Activated T-cell treated with anti-CD3 and anti-CD28 coated beads, Interleukin-2, amount 50 U/mL, for 48 hours (primary cell): ENCODE measurements at places on chromosomes 4 and X.

- no peak for DNase-seq
These were observed 61.0 kb downstream of the STX18 start for GRCh38 chr4:4480685-4481398.

DNA sequence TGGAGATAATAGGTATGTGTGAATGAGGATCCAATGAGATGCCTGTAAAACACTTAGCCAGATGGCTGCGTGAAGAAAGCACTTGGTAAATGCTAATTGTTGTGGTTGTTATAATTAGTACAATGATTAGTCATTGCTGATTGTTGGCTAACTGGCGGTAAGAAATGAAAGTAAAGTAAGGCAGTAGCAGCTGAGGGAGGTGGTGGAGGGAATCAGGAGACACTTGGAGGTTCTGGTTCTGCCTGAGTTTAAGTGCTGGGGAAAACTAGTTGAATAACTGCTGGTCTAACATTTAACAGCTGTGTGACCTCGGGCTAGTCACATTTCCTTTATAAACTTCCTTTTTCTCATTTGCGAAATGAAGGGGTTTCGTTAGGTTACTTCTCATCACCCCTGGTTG, 30.9 kb downstream of the CD38 start:
- no peak for DNase-seq

DNA sequence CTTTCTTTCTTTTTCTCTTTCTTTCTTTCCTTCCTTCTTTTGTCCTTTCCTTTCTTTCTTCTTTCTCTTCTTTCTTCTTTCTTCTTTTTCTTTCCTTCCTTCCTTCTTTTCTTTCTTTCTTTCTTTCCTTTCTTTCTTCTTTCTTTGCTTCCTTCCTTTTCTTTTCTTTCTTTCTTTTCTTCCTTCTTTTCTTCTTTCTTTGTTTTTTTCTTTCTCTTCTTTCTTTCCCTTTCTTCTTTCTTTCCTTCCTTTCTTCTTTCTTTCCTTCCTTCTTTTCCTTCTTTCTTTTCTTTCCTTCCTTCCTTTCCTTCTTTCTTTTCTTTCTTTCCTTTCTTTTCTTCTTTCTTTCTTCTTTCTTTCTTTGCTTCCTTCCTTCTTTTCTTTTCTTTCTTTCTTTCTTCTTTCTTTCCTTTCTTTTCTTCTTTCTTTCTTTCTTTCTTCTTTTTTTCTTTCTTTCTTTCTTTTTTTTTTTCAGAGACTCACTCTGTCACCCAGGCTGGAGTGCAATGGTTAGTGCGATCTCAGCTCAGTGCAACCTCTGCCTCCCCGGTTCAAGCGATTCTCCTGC, 18.5 kb downstream of the TMEM187 start:
- DNase-seq: no peak

DNA sequence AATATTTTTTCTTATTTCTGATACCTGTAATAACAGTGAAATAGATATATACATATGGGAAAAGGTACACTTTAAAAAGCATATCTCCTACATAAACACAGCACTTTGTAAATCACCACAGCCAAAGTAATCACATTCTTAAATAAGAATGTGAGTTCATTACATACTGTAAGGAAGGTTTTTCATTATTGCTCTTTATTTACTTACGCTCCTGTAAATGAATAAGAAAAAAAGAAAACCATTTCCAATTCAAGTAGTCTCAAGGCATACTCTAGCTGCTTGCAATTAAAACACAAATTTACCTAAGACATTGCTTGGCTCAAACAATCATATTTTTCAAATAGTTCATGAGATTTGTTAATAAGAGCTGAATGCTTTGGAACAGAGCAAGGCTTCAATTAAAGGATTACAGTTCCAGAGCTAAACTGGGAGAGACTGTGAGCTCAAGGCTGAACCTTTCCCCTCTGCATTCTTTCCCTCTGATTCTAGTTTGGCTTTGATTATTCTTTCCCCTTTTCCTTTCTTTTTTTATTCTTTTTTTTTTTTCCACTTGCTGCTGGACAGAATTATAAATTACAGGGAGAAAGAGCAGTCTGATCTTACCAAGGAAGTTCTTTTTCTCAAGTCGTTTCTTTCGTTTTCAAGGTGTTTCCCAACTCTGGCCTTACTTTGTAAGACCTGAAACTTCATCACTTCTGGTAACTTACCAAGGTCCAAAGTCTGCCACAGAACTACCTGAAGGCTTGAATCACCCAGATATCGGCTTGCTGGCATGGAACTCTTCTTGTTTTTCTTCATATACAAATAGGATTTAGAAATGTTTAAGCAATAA, 278.3 kb downstream of the INPP4B start:
- no peak for DNase-seq

GRCh38 chrX:136251041-136251991, at the start of gene MAP7D3:
Gene MAP7D3 (minus strand): TSS chrX:136251400. CDS start chrX:136251358, 42 bp downstream.
- peak; percentile 73 for DNase-seq

DNA sequence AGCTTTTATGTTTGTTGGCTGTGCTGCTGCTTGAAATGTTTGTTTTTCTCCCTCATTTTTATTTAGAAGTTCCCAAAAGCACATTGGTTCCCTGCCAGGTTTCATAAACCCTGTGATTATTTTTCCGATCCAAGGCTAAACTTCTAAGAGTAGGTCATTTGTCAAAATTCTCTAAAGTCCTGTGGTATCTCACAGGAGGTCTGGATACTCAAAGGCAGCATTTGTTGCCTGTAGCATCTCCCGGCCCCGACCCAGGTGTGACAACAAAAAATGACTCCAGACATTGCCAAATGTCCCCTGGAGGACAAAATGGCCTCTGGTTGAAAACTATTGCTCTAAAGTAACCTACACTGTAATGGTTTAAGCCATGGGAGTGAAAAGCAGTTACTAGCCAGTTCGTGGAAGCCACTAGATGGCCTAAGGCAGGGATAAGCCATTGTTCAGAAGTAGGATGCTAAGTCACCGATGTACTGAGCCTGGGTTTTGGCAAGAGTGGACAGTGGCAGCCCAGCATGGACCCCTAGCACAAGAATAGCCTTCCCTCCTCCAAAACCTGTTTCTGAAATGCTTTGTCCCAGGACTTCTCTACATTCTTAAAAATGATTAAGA, 256.1 kb downstream of the THOC2 start:
- DNase-seq: no peak

DNA sequence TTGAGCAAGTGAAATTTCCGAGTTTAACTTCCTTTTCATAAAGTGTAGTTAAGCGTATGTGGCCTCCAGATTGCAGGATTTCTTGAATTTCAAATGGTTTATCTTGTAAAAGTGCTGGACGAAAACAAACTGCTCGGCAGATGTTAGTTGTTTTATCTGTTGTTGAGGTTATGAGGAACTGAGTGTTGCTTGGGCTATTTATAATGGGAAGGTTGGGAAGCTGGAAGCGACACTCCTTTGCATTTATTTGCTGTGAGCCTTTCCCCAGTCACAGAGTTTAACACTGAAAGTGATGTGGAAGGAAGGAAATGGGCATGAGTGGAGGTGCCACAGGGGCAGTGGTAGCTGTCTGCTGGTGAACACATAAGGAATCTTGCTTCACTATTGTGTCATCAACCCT, 284.9 kb downstream of the PCDH7 start:
- no peak for DNase-seq

DNA sequence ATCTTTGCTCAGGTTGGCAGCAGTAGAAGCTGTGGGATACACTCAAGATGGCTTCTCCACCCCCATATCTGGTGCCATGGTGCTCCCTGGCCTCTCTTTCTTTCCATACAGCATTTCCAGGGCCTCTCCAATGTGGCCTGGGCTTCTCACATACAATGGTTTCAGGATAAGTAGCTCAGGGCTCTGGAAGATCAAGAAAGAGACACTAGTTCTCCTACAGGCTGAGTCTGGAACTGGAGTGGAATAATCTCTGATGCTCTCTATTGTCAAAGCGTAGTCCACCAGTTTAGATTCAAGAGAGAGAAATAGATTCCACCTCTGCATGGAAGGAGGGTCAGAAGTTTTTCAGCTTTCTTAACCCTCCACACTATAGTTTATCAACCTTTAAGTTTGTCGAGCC, 138.2 kb upstream of the AADAT start:
- DNase-seq: no peak

DNA sequence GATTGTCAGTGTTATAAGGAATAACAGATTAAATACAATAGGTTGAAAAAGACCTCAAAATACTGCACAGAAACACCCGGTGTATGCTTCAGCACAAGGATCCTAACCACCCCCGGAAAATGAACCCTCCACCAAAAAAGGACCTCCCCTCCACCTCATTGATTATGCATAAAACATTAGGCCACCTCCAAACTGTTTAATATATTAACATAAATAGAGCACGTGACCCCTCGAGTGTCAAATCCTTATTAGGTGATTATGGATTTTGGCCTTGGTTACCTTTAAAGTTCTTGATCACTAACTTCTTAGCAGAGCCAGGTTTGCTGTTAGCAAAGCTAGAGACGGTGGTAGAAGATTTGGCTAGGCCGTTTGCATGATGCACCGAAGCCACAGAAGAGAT, 958 bp downstream of the CUL4B start:
- DNase-seq: no peak

DNA sequence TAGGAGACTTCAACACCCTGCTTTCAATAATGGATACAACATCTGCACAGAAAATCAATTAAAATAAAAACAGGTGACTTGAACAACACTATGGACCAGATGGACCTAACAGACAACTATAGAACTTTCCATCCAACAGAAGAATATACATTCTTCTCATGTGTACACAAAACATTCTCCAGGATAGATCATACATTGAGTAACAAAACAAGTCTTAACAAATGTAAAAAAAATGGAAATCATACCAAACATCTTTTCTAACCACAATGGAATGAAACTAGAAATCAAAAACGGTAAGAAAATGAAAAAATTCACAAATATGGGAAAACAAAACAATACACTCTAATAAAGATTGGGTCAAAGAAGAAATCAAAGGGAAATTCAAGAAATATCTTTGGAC, 24.7 kb downstream of the CYP2U1 start:
- no peak for DNase-seq

GRCh38 chr4:48149827-48150370, 15.8 kb upstream of the TXK start:
- no peak for DNase-seq

GRCh38 chr4:187362937-187363857, 632.4 kb upstream of the ZFP42 start:
- DNase-seq: no peak

- DNase-seq: no peak
These were observed 72.6 kb downstream of the ANK2 start for GRCh38 chr4:113122066-113122465.

- DNase-seq: no peak
These were observed 60.6 kb downstream of the RPS6KA3 start for GRCh38 chrX:20205927-20206708.

DNA sequence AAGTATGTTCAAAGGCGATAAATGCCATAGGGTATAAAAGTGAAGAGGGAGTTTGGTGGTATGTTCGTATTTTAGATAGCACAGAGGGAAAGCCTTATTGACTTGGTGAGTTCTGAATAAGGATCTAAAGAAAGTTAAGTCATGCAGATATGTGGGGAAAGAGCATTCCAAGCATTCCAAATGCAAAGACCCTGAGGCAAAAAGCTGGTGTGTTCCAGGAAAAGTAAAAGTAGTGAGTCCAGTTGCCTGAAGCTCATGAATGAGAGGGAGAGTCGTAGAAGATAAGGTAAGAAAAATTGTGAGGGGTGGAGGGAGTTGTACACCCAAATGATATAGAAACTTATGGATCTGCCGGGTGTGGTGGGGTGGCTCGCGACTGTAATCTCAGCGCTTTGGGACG, 426.7 kb downstream of the RPA4 start:
- DNase-seq: no peak

DNA sequence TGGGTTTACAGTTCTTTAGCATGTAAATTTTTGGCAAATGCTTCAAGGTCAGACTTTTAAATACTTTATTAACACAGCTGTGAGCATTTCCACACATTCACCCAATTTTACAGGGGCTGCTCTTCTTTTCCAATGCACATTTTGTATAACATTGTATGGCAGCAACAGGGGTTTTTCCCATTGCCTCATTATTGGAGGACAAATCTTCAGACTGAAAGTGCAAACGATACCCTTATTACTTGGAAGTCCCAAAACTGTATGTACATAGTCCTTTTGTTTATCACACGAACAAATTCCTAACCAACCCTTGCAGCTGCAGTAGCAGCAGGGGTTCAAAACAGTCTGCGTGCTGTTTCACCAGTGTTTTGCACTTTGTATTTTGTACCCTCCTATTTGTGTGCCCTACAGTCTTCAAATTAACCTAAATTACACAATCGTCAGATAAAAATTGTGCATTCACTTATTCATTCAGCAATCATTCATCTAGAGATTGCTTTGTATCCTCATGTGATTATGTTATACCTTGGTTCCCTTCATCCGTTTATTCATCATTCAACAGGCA, 330.7 kb upstream of the RASGEF1B start:
- DNase-seq: no peak

DNA sequence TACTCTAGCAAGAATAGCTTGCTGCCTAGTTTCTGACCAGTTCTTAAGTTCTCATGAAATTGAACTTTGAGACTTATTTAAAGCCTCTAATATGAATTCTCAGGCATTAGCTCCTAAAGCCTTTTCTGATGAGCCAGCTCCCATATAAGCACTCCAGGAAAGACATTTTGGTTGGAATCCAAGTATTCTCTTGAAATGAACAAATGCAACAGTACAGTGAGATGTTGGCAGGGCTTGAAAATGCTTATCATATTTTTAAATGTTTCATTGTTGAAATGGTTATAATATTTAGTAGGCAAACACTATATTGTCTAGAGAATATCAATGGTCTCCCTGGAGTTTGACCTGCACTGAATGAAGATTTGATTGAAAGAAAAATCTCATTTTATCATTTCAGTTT, 240.3 kb downstream of the ANK2 start:
- no peak for DNase-seq

- DNase-seq: no peak
These were observed 383.3 kb downstream of the SMARCA1 start for GRCh38 chrX:129139837-129140598.

- DNase-seq: no peak
These were observed 14.7 kb upstream of the RBMXL3 start for GRCh38 chrX:115174548-115174947.

GRCh38 chr4:91598696-91599095, 705.1 kb upstream of the GRID2 start:
- no peak for DNase-seq

- no peak for DNase-seq
These were observed 278.7 kb downstream of the RCHY1 start for GRCh38 chr4:75235359-75235951.

DNA sequence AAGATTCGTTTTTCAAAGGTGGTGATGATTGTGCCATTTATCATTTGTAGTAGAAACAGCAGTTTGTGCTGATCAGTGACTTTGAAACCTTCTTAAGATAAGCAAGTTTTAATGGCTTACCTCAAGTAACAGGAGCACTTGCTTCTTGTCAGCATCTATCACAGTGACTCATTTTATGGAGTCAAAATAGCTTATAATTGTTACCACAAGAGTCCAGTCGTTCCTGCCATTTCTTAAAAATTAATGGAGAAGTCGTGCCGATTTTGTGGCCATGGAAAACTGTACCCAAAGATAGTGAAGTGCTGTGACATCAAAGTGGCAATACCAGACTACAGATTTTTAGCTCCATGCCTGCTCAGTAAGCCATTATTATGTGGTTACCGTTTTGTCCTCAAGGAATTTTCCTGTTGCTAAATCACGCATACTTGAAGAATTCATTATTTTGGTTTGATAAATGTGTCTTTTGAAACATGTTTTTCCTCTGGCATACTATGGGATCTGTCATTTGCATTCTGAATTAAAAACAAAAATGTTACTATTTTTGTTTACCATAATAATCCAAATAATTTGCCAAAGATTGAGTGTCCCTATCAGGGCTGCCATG, 129.9 kb downstream of the CBR4 start:
- DNase-seq: no peak

GRCh38 chr4:956531-957230, 16.7 kb downstream of the DGKQ start:
- no peak for DNase-seq

GRCh38 chr4:2062808-2063524, 3.8 kb downstream of the NAT8L start:
- DNase-seq: no peak
